ENCODE measurements at places on chromosomes 3 and 15.

- no peak for DNase-seq
Observed at GRCh38 chr15:90617668-90618097, 88.0 kb downstream of the CRTC3 start.

DNA sequence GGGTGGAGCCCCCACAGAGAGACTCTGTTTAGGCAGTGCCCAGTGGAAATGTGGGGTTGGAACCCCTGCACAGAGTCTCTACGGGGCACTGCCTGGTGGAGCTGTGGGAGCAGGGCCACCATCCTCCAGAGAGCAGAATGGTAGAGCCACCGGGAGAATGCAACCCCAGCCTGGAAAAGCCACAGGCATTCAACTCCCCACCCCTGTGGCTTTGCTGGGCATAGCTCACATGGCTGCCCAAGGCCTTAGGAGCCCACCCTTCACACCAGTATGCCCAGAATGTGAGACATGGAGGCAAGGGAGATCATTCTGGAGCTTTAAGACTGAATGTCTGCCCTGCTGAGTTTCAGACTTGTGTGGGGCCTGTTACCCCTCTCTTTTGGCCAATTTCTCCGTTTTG is 19.0 kb upstream of the CHCHD6 start:
- DNase-seq: no peak

GRCh38 chr15:94253742-94254141 is 22.4 kb downstream of the MCTP2 start:
- DNase-seq: no peak

DNA sequence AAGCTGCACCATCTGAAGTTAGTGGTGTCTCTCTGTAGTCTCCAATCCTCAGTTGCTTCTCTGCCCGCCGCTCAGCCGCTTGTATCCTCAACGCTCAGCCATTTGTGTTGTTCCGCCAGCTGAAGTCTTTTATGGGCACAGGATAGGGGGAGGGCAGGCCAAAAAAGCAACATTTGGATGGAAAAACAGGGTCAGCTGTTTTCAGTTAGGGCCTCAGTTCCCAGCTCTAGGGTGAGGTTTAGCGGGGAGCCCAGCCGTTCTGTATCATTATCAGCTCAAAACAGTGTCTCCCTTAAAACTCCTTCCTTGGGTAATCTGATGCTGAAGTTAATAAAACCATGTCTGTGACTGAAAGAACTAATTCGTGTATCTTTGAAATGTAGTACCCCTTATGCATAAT is 329.5 kb upstream of the AZI2 start:
- DNase-seq: no peak

GRCh38 chr3:179355996-179356395 is 8.5 kb downstream of the MFN1 start:
- no peak for DNase-seq

- no peak for DNase-seq
Observed at GRCh38 chr3:118810499-118811035, 224.1 kb downstream of the IGSF11 start.

GRCh38 chr3:108178676-108179075 is 43.5 kb downstream of the IFT57 start:
- no peak for DNase-seq

GRCh38 chr15:50077651-50078050 is 41.4 kb downstream of the ATP8B4 start:
- no peak for DNase-seq

DNA sequence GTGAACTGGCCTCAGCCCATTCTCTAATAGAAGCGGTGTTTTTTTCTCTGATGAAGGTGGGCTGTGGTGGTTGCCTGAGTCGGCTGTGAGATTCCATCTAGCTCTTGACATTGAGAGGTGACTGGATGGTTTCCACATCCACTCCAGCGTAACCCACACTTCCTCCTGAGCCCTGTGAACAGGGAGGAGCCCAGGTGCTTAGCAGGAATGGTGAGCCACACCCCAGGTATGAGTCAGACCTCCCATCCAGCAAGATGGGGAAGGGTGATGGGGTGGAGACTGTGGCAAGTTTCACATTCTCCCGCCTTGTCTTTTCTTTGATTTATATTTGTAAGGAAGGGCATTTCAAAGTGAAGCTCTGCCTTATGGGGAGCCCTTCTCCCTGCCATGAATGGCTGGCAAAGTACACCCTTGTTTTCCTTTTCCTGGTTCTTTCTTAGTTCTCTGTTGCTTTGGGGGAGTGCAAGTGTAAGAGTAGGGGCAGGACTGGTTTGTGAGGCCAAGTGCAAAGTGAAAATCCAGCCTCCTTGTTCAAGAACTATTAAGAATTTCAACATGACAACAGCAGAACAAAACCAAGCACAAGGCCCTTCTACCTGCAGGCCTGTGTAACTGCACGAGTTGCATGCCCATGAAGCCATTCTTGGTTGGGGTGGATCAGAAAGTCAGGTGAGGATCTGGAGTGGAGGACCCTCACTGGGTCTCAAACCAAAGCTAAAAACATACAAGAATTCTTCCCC is 4.6 kb upstream of the TPRG1 start:
- no peak for DNase-seq

DNA sequence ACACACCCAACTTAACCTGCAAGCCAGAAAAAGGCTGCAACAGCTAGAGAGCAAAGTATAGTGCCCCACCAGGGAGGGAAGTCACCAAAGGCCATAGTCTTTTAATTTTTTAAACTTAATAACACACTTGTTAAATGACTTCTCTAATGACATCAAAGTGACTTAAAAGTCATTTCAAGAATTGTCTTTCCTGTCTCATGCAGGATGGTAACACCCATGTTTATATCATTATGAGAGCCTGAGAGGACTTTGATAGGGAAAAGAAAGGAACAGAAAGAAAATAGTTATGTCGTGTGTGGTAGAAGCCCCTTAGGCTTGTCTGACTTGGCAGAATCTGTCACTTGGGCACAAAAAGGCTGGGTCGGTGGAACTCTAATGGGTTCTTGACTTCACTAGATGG is 57.9 kb upstream of the C2CD4B start:
- DNase-seq: no peak

DNA sequence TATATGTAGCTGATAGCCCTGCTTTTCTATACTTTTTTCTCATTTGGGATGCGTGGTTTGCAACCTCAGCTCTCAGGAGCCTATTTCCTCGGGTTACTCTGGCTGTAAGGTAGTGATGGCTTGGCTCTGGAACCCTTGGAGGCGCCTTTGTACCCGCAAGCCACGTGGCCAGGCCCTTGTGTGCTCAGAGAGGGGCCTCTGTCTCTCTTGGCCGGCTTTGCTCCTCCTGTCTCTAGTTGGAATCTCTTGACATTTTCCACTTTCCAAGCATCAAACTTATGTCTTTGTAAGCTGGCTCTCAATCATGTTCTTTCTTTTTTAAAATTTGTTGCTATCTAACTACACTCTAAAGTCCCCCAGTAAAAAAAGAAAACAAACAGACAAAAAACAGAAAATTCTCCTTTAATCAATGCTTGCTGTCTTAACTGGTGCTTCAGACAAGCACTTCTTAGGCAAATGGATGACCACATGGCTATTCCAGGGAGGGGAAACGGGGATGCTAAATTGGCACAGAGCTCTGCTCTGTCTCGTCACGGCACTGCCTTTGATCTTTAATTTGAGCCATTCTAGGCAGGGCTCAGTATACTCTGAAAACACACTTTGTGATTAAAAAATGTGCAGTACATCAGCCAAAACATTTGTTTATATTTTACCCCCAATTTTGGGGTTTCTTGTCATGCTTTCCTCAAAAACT is 180.4 kb upstream of the NR2E3 start:
- no peak for DNase-seq

GRCh38 chr3:19226479-19226878 is 78.2 kb downstream of the KCNH8 start:
- no peak for DNase-seq

DNA sequence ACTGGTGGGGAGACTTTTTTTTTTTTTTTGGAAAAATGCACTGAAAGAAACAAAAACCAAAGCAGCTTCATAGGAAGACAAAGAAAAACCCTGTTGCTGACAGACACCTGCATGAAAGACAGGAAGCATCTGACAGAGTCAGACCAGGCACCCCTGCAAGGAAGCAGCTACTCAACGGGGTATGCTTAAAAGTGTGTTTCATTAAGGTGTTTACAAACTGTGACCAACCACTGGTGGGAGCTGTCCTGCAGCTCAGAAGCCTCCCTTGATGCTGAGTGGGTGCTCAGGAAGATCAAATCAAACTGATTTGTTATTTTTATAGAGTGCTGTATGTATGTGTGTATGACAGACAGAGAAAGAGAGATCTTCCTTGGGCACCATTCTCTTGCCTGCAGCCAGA is 34.7 kb upstream of the AGBL1 start:
- no peak for DNase-seq

GRCh38 chr3:30610702-30611368 is 4.4 kb downstream of the TGFBR2 start:
- DNase-seq: no peak

GRCh38 chr3:124149771-124150170 is 157.8 kb upstream of the ROPN1 start:
- DNase-seq: no peak

GRCh38 chr3:106783231-106783630 is 594.0 kb upstream of the CCDC54 start:
- no peak for DNase-seq

DNA sequence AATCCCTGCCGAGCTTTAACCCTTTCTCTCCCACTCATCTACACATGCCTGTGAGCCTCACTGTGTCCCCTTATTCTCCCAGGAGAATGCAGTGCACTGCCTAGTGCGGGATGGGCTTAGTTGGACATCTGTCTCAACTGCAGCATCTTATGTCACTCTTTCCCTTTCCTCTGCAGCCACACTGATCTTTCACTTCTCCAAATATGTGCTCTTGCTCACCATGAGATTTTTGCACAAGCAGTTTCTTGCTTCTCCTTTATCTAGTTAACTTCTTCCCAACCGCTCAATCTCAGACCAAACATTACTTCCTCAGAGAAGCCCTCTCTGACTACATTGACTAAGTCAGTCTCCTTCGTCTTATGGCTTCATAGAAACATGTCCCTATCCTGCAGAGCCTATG is 292.3 kb downstream of the KBTBD8 start:
- no peak for DNase-seq

DNA sequence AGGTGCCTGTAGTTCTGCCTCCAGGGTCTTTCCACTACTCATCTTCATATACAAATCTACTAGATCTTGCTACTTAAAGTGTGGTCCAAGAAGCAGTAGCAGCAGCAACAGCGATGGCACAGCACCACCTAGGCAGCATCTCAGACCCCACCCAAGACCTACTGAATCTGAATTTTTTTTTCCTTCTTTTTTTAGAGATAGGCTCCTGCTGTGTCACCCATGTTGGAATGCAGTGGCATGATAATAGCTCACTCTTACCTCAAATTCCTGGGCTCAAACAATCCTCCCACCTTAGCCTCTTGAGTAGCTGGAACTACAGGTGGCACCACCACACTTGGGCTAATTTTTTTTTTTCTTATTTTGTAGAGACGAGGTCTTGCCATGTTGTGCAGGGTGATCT is 346.7 kb upstream of the TGFBR2 start:
- no peak for DNase-seq

DNA sequence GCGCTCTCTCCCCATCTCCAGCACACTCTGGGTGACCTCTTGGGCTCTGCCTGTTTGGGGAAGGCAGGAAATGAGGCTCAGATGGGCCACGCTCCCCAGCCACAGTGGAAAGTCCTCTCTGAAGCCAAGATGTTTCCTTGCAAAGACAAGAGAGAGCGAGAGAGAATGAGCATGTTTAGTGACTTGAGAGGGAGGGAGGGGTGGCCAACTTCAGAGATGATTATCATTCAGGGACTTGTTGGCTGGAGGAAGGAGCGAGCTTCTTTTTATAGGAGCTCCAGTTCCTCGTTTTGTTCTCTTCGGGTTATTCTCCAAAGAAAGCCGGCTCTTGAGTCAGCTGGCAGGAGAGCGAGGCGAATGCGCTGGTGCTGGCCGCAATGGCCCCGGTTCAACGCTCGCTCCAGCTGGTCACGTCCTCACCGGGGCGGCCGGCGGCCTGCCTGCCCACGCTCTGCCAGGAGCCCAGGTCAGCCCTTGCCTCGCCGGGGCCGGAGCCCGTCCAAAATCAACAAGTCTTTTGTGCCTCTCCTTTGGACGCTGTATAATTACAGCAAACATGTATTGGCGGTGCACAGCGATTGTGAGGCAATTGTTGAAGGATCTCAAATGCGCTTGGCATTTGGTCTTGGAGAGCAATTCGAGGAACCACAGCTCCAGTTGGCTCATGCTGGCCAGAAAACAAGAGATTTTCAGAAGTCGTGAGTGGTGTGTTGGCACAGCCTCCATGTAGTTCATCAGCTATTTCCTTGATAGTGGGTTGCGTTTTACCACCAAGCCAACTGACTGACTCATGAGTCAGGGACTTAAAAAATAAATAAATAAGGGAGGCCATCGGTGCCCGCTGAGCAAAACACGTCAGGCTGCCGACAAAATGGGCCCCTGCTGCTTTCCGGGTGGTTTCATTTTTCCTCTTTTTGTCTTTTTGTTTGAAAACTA is 288.6 kb downstream of the UACA start:
- no peak for DNase-seq

GRCh38 chr15:67931861-67932260 is 92.0 kb upstream of the RNU6-1 start:
- DNase-seq: no peak

GRCh38 chr3:117261983-117262421 is 552.4 kb downstream of the TUSC7 start:
- DNase-seq: no peak

GRCh38 chr3:52303811-52304210 is 12.3 kb upstream of the DNAH1 start:
- no peak for DNase-seq

- no peak for DNase-seq
Observed at GRCh38 chr15:98121957-98122356, 161.5 kb downstream of the ARRDC4 start.

GRCh38 chr3:16935781-16936180 is 51.0 kb downstream of the PLCL2 start:
- no peak for DNase-seq

GRCh38 chr15:52657338-52657737 is 21.9 kb downstream of the ATOSA start:
- DNase-seq: no peak

DNA sequence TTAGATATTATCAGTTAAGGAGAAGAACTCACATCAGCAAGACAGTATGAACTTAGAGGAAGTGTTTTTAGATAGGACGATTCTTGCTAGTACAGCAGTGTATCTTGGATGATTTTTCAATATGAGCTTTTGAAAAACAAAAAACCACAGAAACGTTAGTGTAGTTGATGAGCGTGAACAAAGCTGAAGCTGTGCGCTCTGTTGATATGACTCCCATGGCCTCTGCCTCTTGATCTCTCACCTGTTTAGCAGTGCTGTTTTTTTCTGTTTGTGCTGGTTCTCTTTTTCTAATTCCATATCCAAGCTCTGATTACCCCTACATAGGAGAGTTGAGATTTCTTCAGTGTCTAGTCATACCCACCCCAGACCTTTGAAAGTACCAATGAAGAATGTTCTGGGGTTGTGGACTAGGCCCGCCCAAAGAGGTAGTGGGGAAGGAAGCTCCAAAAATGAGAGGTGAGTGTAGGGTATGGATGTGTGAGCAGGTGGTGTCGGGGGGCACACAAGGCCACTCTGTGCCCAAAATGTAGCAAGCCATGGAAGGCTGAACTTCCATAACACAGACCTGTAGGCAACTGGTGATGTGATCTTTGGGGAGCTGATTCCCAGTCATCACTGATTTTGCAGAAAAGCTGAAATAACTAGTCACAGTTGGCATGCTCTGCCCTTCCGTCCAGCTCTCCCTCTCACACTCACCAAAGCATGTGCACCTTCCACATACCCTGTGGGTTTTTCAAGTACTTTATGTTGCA is 20.0 kb upstream of the CMTM7 start:
- DNase-seq: no peak

Data from stimulated activated CD4-positive, alpha-beta T cell treated with anti-CD3 and anti-CD28 coated beads, Interleukin-1b, Interleukin-23, amount 100 ng/mL, for 1 hour (primary cell).